ENCODE measurements at places on chromosomes 1 and 21. TPM values are rescaled to one million over a fixed set of nuclear protein-coding genes. Genes with fewer than 3 reads are reported as not detected.

- peak; percentile 75 for DNase-seq
Observed at GRCh38 chr1:12148160-12148957, 18.4 kb upstream of the TNFRSF1B start.

The NEK2 gene
- total RNA-seq, result 18.0 TPM

DNA sequence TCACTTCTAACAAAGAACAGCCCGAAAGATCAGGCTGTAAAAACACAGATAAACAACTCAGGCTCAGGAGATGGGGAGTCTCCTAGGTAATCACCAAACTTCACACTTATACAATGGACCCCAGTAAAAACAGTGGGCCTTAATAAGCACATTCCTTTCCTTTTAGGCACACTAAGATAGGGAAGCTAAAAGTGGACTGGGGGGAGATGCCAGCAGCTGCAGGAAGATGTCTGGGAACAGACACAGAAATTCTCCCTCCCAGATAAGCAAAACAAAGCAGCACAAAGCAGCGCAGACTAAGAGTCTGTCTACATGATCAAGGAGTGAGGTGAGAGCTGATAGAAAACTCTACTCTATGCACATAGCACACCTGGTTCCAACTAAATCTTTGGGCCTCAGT lies 29.0 kb upstream of the CTBS start:
- no peak for DNase-seq

GRCh38 chr1:50091068-50091467 lies 17.7 kb upstream of the ELAVL4 start:
- no peak for DNase-seq

DNA sequence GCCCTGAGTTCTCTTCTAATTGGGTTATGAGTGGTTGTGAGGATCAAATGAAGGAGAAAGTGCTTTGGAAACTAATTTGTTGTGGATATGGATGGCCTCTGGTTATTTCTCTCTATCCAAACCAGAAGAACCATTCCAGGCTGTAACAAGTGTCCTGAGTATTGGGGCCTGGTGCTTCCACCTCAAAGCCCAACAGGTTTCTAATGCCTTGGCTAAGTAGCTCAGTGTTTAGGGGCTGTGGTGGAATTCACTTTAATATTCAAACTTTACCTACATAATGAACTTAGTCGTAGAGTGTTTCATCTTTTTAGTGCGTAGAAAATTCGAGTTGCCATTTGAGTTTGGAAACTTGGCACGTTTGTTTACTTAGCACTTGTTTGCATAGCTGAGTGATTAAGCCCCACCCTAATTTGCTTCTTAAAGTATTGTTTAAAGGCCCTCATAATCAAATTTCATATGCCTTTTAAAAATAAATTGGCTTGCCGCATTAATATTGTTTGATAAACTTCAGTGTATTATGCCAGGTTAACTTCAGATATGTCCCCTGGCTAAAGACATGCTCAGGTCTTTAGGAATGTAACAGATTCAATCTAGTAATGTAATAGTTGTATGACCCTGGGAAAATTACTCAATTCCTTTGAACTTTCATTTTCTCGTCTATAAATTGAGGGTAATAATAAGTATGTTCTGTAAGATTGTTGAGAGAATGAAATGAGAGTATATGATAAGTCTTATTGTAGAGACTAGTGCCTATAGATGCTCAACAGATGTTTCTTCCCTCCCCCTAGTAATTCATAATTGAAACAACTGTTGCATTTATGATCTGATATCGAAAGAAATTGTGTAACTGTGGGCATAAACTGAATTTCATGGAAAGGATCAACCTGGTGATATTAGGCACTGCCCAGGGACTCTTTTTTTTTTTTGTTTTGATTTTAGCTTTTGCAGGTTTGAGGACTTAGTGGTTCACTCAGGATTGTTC lies 1.6 kb downstream of the AGO4 start:
- no peak for DNase-seq

GRCh38 chr21:34615487-34615814 lies 538 bp upstream of the RCAN1 start:
- DNase-seq, result no peak

The DDR2 gene
- 0.45 TPM for total RNA-seq

The UTS2 gene
- not detected for total RNA-seq

DNA sequence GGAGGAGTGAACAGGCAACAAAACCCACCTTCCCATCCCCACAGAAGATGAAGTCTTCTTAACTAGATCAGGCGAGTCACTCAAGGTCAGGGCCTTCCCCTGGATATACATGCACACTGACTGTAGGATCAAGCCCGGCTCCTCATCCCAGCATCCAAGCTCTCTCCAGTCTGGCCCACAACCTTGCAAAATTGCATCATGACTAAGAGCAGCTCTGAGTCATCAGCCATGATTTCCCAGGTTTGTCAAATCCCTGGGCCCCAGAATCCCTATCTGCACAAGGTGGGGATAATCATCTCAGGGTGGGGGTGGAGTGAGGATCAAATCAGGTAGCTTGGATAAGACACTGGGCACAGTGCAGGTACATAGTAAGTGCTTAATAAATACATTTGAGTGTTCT lies 199.3 kb upstream of the GRIK3 start:
- DNase-seq, result no peak

DNA sequence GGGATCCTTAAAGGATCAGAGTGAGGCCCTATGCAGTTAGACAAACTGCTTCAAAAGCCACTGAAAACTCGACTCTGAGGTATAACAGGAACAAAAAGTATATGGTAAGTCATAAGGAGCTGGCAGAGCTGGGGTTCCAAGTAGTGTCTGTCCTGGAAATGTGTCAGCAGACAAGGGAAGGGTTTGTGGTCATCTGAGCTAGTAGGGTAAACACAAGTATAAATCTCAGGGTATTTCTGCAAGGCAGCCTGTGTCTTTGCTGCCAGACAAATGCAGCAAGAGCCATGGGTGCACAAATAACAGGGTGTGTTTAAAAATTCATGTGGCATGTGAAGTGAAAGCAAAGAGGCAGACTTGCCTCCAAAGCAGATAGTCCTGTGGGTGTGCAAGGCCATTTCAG lies 759.0 kb upstream of the ADAMTS5 start:
- no peak for DNase-seq

The KIF14 gene
- 11.6 TPM for total RNA-seq

DNA sequence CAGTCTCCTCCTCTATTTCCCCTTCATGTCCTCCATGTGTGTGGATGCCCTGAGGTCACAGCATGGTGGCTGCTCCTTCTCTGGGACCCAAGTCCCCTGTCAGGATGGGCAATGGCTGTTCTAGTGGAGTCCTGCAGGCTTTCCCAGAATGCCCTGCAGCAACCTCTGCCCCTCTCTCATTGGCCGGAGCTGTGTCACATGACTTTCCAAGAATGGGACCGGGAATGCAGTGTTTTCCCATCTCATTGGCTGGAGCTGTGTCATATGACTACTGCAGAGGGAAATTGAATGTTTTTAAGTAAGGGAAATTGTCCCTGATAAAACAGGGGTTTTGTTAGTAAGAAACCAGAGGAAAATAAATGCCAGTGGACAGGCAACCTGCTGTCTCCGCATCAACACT lies 365.9 kb downstream of the PTPRU start:
- DNase-seq, result no peak

GRCh38 chr1:226880372-226881287 lies 10.2 kb downstream of the PSEN2 start:
- no peak for DNase-seq

GRCh38 chr1:244992833-244993232 lies 128.5 kb upstream of the HNRNPU start:
- no peak for DNase-seq

GRCh38 chr1:208654241-208654640 lies 410.1 kb upstream of the PLXNA2 start:
- no peak for DNase-seq

The ADGRB2 gene
- total RNA-seq, result 0.45 TPM

DNA sequence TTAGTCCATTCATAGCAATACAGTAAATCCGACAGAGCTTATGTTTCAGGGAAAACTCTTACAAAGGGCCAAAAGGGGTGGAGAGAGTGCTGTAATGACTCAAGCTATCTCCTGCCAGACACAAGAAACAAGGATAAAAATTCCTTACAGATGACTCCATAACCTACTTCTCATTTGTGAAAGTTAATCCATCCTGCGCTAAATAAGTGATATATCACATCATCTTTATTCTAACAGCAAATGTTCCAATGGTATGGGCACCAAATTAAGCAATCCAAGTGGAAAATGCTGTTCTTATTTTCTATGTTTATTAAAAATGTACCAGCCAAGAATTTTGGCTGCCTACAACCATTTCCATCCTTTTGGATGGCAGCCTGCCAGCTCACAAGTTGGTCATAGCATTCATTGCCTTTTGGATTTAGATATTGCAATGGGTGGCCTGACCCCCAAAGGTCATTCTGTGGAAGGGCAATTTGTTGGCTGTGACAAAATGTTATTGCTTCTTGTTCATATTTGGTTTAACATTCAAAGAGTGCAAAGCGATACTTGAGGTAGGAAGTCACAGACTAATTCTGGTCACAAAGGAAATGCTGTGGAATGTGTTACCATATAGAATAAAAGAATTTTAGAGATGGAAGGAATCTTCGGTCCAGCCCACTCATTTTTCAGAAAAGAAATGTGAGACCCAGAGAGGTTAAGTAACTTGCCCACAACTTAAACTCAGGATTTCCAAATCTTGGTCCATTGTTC lies 2.8 kb upstream of the ENAH start:
- no peak for DNase-seq

DNA sequence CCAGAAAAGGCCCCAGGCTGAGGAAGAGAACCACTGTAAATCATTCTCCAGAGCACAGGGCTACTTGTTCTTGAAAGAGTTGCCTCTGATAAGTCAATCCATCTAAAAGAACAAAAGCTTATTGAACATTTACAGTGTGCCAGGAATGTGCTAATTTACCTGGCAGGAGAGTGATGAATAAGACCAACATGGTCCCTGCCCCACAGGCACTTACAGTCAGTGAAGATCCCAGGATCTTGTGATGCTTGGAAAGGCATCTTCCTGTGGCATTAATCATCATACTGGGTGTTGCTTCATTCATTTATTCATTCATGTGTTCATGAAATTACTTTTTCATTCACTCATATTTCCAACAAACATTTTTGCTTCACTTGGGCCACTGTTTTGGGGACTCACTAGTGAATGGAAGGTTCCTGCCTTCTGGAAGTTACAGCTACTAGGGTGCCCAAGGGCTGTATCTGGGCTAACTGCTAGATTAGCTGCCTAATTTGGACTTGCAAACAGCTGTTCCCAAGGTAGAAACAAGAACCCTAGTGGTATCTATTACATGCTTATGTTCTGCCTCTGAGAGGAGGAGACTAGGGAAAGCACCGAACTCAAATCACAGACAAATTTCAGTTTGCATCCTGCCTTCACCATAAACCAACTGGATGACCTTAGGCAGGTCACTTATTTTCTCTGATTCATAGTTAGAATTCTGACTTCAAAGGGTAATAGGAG lies 133.5 kb downstream of the CLIC6 start:
- no peak for DNase-seq

- no peak for DNase-seq
Observed at GRCh38 chr1:39652554-39652953, 13.1 kb upstream of the HEYL start.

The SPRR2B gene
- total RNA-seq, result not detected

The RORC gene
- 1.3 TPM for total RNA-seq

GRCh38 chr1:200535605-200536004 lies 84.9 kb downstream of the KIF14 start:
- peak; percentile 60 for DNase-seq

DNA sequence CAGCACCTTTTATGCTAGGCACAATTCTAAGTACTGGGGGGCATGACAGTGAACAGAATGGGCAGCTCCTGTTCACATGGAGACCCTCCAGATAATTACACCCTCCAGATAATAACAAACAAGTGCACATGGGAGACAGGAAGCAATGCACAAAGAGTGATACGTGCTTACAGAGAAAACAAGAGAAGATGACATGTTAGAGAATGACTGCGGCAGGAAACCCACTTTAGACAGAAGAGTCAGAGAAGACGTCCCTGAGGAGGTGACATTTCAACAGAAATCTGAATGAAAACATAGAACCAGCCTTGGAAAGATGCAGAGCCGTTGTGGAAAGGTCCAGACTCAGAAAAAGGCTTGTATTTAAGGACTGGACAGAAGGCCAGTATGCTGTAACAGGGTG lies 54.7 kb upstream of the ARTN start:
- DNase-seq, result peak; percentile 61

- DNase-seq, result no peak
Observed at GRCh38 chr1:218863987-218864386, 309.7 kb upstream of the LYPLAL1 start.

DNA sequence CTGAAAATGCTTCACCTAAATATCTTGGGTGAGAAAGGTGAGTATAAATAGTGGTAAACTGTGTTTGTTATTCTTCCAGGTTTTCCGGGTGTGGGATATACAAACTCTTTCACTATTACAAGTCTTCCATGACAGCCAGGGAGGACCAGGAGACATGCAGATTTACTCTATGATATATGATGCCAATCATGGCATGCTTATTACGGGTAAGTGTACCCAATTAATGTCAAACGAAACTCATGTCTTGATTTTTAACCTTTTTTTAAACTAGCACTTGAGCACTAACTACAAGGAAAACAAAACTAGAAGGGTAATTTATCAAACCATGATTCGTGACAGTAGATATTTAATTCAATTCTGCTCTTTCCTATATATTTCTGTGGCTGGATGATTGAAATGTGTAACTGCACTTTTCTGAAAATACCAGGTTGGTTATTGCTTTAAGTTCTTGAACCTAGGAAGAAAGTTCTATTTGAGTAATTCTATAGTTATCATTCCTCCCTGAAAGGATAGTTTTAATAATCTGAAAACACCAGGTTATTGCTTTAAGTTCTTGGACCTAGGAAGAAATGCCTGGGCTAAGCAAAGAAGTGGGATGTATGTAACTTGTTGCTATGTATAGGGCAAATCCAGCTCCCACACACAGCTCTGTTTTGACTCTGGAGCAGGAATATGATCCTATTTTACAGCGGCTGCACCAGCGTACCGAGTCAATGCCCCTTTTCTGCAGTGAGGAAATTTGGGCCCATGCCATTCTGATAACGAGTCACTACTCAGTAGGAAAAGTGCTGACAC lies 86.4 kb downstream of the WDR64 start:
- DNase-seq, result no peak

DNA sequence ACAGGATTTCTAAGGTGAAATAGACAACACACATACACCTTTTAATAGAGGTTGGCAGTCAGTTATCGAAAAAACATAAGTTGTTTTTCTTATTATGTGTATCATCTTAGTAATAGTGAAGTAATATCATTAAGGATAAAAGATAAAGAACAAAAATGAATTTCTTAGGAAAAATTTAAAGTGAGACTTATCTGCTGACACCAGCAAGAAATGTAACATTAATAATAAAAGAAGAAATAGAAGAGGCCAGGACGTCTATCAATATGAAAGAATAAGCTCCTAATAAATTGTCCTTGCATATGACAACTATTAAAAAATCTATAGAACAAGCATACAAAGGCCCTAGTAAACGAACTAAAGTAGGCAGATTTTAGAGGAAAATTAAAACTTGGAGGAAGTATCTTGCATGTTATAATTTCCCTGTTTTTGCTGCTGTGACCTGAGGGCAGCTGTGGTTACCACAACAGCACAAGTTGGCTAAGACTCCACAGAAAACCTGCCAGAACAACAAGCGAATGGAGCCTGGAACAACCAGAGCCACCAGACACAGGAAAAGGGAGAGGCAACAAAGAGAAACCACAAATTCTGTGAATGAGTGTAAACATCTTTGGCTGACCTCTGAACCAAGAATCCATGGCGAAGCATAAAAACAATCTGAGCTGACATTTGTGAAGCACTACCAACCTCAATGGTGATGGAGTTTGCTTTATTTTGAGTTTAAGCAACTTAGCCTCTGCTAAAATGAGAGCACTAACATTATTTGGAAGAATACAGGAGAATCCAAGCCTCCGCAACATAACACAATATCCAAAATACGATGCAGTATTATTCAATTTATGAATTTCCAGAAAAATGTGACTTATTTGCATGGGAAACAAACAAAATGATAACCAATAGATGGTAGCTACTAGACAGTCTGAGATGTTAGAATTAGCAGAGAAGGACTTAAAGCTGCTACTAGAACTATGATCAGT lies 207.5 kb downstream of the KCNT2 start:
- no peak for DNase-seq
